ENCODE measurements at places on chromosomes 3 and 15. TPM values are rescaled to one million over a fixed set of nuclear protein-coding genes. Genes with fewer than 3 reads are reported as not detected.

Gene ANKRD34C
- total RNA-seq: 0.03 TPM

DNA sequence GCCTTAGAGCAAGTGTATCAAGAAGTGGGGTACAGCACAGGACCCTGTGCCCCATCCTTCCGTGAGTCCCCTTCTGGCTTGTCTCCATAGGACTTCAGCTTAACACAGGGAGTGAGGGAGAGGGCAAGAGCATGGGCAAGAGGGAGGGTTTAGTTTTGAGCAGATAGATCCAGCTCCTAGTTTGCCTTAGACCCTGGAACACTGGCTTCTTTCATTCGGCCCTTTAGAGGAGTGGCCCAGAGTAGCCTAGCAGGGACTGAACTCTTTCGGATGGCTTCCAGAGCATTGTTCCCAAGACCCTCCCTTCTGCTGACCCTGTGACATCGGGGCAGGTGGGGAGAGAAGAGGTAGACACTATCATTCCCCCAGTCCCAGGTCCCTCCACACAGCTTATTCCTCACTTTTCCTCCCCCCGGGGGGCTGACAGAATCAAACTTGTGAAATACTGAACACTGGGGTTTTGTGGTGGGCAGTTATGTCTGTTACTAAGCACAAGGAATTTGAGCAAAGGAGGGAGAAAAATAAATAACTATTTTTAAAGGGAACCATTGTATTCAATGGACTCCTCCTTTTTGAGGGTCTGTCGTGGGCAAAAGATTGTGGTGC is 289.6 kb upstream of the C2CD4B start:
- no peak for DNase-seq

GRCh38 chr15:93719921-93720351 is 511.4 kb upstream of the MCTP2 start:
- DNase-seq: no peak

DNA sequence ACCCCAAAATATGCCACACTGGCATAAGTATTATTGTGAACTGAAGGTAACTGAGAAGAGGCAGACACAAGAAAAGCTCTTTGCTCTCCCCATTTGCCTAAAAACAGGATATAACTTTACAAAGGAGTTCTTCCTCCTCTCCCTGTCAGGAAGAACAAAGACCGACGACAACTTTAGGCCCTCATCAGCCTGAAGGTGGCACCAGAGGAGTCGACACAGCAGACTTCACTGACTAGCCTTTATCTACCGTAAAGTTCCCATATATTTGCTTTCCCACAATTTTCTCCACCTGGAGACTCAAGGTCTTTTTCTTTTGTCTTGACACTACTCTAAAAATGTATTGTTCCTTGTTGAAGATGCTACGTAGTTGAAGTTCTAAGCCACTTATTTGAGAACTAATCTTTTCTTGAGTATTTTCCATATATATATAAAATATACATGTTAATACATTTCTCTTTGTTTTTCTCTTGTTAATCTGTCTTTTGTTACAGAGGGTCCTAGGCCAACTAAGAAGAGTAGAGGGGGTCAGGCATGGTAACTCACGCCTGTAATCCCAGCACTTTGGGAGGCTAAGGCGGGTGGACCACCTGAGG is 16.2 kb upstream of the XIRP1 start:
- DNase-seq: peak; percentile 60

Gene KLHL40
- not detected for total RNA-seq

GRCh38 chr15:56040081-56041035 is 46.9 kb upstream of the NEDD4 start:
- peak; percentile 81 for DNase-seq

Gene NLGN1
- total RNA-seq: 22.2 TPM

DNA sequence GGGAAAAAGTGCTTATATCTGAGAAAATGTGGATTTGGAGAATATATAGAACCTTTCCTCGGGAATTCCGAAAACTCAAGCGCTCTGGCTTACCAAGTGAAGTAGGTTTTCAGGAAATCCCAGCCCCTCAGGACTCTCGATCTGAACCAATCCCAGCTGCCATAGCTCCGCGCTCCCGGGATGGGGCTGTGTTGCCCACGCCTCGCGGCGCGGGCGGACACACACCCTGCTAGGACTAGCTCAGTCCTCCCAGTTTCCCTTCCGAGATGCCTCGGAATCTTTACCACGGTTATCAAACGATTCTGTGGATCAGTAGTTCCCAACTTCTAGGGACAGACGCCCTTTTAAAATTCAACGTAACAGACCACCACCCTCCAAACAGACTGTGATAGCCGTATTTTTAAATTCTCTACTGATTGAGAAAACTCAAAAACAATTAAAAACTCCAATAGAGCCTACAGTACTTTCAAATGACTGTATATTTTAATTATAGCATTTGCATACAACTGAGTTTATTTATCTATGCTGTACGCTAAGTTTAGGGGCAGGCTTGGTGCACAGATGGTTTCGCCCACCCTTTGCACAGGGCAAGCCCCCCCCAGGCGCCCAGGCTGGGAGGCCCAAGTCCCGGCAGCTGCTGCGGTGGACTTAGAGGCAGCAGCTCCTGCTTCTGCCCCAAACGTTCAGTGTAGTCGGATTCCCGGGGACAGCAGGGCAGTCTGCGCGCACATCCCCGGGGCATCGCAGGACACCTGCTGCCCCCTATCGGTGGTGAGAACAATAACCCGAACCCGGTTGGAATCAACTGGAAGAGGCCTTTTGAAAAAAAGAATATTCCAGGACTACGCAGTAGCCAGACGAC is 52.3 kb downstream of the CCDC54 start:
- peak; percentile 77 for DNase-seq

GRCh38 chr3:113825090-113825489 is 13.5 kb upstream of the GRAMD1C start:
- no peak for DNase-seq

DNA sequence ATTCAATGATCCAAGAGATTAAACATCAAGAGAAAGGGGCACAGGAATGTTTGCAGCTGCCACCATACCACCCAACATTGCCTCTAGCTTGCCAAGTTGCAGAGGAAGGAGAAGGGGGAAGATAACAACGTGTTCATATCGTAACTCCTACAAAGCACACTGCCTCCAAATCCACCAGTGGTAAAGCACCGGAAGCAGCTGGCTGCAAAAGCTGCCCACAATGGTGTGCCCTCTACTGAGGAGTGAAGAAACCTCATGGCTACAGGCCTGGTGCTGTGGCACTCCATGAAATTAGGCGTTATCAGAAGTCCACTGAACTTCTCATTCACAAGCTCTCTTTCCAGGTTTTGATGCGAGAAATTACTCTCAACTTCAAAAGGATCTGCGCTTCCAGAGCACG is 263.9 kb upstream of the STT3B start:
- no peak for DNase-seq

DNA sequence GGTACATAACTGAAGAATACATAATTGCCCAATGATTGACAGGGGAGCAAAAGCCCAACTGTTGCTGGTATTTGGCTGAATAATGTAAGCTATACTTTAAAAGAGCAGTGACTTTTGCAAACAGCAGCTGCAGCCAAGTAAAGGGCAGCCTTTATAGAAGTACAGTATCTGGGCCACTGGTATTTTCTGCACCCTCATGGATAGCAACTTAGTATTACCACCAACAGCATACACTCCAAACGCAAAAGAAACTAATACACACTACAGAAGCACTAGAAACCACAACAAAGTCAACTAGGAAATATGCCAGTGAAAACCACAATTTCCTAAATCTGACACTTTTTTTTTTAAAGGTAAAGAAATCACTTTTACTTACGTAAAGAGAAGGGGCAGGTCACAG is 206.1 kb downstream of the TIGIT start:
- DNase-seq: no peak

GRCh38 chr15:91196768-91197167 is 96.7 kb downstream of the SV2B start:
- no peak for DNase-seq

DNA sequence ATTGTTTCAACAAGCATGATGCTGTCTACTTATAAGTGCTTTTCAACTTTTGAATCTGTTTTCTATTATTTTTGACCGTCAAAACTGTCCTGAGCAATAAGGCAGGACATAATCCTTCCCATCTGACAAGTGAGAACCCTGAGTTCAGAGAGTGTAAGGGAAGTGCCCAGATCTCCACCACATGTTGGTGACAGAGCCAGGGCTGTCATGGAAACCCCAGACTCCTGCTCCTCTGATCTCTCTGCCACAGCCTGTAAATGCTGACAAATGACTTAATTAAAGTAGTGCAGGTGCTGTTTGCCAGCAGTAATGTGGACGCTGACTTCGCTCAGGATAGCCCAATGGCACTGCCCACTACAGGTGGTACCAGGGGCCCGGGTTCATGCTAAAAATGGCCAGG is 40.3 kb downstream of the SPSB4 start:
- no peak for DNase-seq

DNA sequence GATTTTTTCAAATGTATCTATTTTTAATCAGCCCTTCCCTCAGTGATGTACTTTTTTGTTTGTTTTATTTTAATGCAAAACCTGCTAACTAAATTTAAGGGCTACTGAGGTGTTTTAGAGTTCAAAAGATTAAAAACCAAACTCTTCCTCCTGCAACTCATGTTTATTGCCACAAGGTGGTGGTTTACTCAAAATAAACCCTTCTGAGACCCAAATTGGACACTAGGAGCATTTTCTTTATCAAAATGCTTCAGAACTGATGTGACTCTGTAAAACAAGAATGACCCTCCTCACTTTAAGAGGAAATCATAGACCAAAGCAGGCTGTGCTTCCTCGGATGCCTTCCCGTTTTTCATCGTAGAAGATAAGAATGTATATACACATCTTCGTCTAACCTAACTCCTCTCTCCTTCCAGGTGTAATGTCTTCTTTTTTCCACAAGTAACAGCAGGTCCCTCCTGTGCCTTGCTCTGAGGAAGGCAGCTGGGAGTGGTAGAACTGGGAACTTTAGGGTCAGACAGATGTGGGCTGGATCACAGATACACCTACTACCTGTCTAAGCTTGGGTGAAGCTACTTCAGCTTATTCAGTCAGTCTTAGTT is 2.9 kb upstream of the NME9 start:
- peak; percentile 46 for DNase-seq

DNA sequence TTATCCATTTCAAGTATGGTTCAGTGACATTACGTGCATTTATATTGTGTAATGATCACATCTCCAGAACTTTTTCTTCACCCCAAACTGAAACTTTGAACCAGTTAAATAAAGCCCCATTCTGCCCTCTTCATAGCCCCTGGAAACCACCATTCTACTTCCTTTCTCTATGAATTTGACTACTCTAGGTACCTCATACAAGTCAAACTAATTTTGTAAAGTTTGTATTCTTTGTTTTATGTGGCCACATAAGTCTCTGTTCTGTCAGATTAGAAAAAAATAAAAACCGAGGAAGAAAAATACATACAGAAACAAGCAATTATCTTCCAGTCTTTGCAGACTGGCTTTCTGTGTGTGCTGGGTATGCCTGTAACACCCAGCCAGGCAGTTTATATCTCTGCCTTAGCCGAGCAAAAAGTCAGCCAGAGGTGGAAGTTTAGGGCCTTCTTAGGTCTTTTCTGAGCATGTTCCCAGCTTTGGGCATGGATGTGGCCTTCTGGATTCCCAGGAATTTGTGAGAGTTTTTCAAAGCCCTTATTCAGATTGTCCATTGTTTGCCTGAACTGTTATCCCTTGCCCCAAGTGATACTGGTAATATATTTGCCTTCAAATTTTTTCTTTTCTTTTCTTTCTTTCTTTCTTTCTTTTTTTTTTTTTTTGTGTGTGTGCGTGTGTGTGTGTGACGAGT is 6.0 kb upstream of the GRAMD1C start:
- no peak for DNase-seq

DNA sequence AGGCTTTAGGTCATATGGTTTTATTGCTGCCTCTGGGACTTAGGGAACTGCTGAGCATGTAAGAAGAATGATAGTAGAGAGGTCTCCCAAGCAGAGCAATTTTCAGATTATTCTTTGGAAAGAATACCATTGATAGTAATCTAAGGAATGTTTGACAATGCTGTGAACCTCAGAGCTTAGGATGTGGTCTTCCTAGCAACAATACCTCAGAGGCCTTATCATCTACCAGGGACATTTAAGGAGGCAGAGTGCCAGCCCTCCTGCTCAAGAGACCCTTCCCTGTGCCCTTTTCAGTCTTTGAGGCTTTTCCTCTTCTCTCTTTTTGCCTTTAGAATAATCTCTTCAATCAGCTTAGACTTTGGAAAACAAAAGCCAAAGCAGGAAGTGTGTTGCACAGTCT is 272.1 kb downstream of the OXSM start:
- no peak for DNase-seq

Gene ACAD11
- 18.4 TPM for total RNA-seq

DNA sequence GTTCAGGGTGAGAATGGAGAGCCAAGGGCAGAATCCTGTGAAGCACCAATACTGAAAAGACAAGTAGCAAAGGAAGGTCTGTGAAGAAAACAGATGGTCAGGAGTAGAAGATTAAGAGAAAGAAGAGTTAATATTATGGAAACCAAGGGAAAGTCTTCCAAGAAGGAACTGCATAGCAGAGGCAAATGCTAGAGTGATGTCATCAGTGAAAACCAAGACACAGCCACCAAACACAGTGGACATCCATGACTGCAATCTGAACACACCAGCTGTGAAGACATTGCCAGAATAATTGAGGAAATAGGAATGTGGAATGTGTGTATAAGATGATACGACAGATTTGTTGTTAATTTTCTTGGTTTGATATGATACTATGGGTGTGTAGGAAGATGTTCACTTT is 26.8 kb upstream of the ZBTB38 start:
- DNase-seq: no peak

Gene DLEC1
- 10.3 TPM for total RNA-seq

Gene IMPG2
- total RNA-seq: 0.15 TPM

Gene HPS3
- total RNA-seq: 18.8 TPM

Gene FMN1
- 45.2 TPM for total RNA-seq

Gene MAPKAPK3
- 23.6 TPM for total RNA-seq

DNA sequence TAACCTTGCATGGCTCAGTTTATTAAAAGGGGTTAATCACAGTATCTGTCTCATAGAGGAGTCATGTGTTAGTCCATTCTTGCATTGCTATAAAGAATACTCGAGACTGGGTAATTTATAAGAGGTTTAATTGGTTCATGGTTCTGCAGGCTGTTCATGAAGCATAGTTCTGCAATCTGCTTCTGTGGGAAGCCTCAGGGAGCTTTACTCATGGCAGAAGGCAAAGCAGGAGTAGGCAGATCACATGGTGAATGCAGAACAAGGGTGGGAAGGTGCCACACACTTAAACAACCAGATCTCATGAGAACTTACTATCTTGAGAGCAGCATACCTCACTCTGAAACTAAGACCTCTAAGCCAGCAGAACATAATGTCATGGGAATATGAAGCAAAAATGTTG is 42.2 kb upstream of the PTX3 start:
- no peak for DNase-seq

GRCh38 chr3:141073580-141073979 is 22.4 kb downstream of the SPSB4 start:
- DNase-seq: no peak
